HepG2 (cell line): ENCODE measurements at places on chromosomes 5 and 9. TPM values are rescaled to one million over a fixed set of nuclear protein-coding genes. Genes with fewer than 3 reads are reported as not detected.

LHX6 gene
- 0.70 and 1.3 TPM in 2 replicates for total RNA-seq

ARID3C gene
- not detected in 2 replicates for total RNA-seq

WNT8A gene
- total RNA-seq: not detected in 2 replicates

SPINK7 gene
- not detected in 2 replicates for total RNA-seq

PCDHGB2 gene
- total RNA-seq: 0.64 and 0.77 TPM in 2 replicates

IGIP gene
- 2.1 and 2.4 TPM in 2 replicates for total RNA-seq

THBS4 gene
- 0.60 and 0.98 TPM in 2 replicates for total RNA-seq

TRAPPC13 gene
- 19.6 and 24.3 TPM in 2 replicates for total RNA-seq

PDE6A gene
- not detected in 2 replicates for total RNA-seq

HEMGN gene
- total RNA-seq: not detected in 2 replicates

IFNB1 gene
- total RNA-seq: not detected in 2 replicates

MPDZ gene
- 11.1 and 14.7 TPM in 2 replicates for total RNA-seq

UBE2B gene
- total RNA-seq: 25.2 and 56.7 TPM in 2 replicates

IFNA13 gene
- not detected in 2 replicates for total RNA-seq

NR5A1 gene
- 38.8 and 44.7 TPM in 2 replicates for total RNA-seq

PCDHGB3 gene
- total RNA-seq: 0.13 and 0.40 TPM in 2 replicates

GBGT1 gene
- not detected in 2 replicates for total RNA-seq

OR1Q1 gene
- not detected in 2 replicates for total RNA-seq

AMBP gene
- total RNA-seq: 612 and 1,510 TPM in 2 replicates

IL3 gene
- not detected in 2 replicates for total RNA-seq

CD74 gene
- 30.1 and 84.4 TPM in 2 replicates for total RNA-seq

EGFLAM gene
- total RNA-seq: not detected in 2 replicates

SPATA6L gene
- 0.95 and 1.9 TPM in 2 replicates for total RNA-seq

PIP5K1B gene
- 15.8 and 20.9 TPM in 2 replicates for total RNA-seq

GMCL2 gene
- not detected in 2 replicates for total RNA-seq

TAF11L5 gene
- total RNA-seq: not detected in 2 replicates

ERCC8 gene
- 35.2 and 60.1 TPM in 2 replicates for total RNA-seq

IFNE gene
- not detected in 2 replicates for total RNA-seq

FAM151B gene
- 1.0 and 2.3 TPM in 2 replicates for total RNA-seq

MAST4 gene
- 3.7 and 4.4 TPM in 2 replicates for total RNA-seq

HCN1 gene
- total RNA-seq: not detected in 2 replicates

IL33 gene
- total RNA-seq: not detected in 2 replicates

CSF1R gene
- total RNA-seq: not detected in 2 replicates
